SK-N-MC (cell line): ENCODE measurements at places on chromosomes 12 and 14.

GRCh38 chr12:89117448-89118034, 234.8 kb downstream of the DUSP6 start:
- no peak for DNase-seq

- no peak for DNase-seq
Measured at GRCh38 chr14:61290701-61291100, 9.6 kb upstream of the TMEM30B start.

DNA sequence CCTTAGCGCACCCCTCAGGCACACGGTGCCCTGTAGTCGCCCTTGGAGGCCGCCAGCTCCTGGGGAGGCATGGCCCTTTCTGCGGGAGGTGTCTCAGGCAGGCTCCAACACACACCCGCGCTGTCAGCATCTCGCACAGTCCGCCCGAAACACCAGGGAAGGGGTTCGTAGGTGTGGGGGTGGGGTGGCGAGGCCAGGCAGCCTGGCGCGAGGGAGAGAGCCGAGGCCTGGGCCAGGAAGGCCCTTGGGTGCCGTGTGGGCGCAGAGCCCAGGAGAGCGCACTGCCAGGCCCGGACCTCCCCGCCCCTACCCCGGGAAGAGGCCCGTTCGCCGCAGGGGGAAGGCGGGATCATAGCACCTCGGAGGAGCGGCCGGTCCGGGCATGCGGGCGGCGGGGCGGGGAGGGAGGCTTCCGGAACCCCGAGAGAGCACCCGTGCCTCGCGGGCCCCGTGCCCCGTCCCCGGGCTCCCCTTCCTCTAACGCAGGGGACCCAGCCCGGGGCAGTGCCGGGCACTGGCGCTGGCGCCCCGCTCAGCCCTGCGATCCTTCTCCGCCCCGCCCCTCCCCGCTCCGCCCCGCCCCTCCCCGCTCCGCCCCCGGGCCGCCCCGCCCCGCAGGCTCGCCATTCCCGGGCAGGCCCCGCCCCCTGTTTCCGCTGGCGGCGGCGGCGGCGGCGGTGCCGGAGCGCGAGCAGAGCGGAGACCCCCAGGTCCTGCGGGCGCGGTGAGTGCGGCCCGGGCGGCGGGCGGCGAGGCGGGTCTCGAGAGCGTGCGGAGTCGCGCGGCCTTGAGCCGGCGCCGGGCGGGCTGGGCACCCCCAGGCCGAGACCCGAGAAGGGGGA, at the start of gene TSPAN9:
Gene TSPAN9, plus strand, starts transcription at position 650 of the 842 bp plus-strand sequence. CDS start 123,815 bp downstream, outside the sequence.
- no peak for DNase-seq

DNA sequence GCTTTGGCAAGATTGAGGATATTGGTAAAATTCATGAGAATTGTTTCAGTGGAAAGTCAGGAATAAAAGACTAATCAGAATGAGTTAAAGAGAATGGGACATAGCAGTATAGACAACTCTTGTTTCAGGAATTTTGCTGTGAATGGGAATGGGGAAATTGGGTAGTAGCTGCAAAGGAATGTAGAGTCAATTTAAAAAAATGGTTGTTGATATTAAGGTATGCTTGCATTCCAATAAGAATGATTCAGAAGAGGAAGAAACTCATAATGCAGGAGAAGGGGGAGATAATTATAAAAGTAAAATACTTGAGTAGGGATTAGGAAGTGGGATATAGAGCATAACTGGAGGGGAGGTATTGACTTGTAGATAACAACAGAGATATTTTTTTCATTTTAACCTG, 40.7 kb downstream of the MNAT1 start:
- no peak for DNase-seq

GRCh38 chr12:110575326-110575725, 7.8 kb downstream of the PPTC7 start:
- DNase-seq: no peak

DNA sequence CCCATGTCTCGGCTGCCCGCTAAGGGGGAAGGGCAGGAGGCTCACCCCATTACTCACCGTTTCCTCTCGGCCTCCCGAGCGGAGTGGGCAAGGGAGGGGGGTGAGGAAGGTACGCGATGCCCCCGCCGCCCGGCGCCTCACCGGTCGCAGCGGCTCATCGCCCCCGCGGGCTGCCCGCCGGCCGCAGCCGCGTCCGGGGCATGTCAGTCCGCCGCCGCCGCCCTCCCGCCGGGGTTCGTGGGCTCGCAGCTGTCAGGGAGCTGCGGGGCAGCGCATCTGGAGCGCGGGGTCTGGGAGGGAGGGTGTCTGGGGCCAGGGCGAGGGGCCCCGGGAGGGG, 461 bp downstream of the SLC8A3 start:
- DNase-seq: no peak

- no peak for DNase-seq
Measured at GRCh38 chr12:94333396-94333795, 126.3 kb downstream of the CEP83 start.

- no peak for DNase-seq
Measured at GRCh38 chr12:104630230-104630670, 173.5 kb downstream of the CHST11 start.
